ENCODE measurements at places on chromosomes 5 and 9.

DNA sequence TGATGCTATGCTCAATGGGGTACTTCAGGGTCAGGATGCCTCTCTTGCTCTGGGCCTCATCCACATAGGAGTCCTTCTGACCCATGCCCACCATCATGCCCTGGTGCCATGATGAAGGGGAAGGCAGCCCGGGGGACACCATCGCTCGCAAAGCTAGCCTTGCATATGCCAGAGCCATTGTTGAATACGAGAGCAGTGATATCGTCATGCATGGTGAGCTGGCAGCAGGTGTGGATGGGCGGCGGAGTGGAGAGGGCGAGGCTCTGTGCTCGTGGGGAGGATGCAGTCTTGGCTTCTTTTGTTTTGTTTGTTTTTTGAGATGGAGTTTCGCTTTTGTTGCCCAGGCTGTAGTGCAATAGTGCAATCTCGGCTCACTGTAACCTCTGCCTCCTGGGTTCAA, 17.2 kb upstream of the SPZ1 start:
- DNase-seq = no peak

GRCh38 chr9:21993007-21993406, 1.2 kb downstream of the CDKN2A start:
- DNase-seq = no peak

GRCh38 chr5:14615365-14615764, 33.8 kb downstream of the OTULINL start:
- DNase-seq = no peak

DNA sequence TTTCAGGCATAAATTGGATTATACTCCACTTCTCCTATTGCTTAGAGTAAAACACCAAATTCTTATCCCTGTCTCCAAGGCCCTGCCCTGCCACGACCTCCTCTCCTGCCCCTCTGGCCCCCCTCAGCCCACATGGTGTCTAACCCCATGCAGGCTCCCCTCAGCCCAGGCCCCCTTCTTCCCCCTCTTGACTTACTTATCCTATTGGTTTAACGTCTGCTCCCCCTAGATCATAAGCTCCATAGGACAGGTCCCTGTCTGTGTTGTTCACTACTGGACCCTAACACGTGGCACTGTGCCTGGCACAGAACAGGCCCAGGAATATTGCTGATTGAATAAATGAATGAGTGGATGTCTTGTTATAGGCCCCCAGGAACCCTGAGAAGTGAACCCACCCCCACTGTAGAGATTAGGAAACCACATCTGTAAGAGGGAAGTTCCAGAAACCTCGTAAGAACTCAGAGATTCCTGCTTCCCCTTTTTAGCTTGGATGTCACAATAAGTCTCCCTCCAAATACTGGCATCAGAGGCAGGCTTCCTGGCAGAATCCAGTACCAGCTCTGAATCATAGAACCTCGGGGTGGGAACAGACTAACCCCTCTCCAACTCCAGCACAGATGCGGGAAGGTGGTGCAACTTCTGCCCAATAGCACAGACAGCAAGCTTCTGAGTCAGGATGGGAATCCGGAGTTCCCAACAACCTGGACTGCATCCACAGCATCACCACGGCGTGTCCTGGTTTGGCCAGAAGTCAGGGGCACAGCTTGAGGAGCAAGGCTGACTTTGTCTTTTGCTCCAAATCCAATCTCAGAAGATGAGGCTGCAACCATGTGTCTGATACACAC, 31.5 kb downstream of the HRH2 start:
- DNase-seq = no peak

DNA sequence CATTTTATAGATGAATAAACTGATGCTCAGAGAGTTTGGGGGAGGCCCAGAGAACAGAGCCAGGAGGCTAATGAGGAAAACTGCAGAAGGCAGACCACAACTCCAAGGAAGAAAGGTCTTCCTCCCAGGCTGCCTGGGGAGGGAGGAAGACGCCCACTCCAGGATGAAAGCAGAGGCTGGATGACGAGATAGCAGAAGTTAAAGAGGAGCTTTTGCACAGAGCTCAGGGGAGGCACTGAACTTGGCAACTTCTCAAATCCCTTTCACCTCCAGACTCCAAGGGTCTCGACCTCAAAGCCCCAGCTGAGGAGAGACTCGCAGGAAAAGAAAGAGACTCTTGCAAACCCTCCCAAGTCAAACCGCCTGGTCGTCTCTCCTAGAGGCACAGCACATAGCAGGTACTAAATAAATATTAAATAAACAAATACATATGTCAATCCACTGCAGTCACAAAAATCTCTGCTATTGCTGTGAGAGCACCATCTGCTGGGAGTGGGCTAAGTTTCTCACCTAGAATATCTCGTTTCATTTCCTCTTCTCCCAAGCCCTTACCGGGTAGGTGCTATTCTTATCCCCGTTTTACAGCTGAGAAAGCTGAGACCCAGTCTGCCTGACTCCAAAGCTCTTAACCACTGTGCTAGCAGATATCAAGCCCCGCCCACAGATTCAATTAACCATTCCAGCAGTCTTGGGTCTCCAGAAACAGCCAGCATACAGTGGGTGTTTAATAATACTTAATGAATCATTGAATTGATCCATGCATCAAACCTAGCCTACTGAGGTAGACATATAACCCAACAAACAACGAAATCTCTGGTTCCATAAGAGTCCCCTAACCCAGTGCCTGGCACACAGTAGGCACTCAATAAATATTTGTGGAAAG, 97.8 kb upstream of the HAND1 start:
- no peak for DNase-seq

- no peak for DNase-seq
Measured at GRCh38 chr5:14741801-14742440, 77.4 kb downstream of the OTULIN start.

Measured in fibroblast of skin of left quadriceps (primary cell).